ENCODE measurements at places on chromosomes 3 and 15.

- DNase-seq = no peak
Observed at GRCh38 chr15:38768970-38769369, 204.4 kb upstream of the RASGRP1 start.

- DNase-seq = no peak
Observed at GRCh38 chr3:69542805-69543429, 157.0 kb upstream of the FRMD4B start.

DNA sequence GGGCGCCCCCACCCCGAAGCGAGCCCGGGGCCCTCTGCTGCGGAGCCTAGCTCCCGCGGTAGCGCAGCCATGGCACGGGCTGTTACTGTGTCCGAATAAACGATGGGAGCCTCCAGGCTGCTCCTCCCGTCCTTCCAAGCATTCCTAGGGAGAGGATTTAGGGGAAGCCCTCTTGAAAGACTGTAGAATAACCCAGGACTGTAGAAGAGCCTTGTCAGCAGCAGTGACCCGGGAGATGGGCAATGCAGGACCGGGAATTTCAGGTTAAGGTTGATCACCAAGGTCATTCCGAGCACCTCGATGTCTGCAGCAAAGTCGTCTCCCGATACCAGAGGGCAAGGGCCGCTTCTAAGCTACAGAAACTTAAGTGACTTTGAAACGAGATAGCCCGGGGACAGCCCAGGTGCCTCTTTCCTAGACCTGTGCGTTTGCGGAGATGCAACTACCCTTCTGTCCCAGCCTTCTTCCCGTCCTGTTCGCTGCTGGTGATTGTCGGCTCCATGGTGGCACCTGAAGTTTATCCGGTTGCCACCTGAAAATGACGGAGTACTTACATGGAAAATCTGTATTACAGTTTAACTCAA, 753 bp upstream of the MYO5A start:
- DNase-seq = no peak

DNA sequence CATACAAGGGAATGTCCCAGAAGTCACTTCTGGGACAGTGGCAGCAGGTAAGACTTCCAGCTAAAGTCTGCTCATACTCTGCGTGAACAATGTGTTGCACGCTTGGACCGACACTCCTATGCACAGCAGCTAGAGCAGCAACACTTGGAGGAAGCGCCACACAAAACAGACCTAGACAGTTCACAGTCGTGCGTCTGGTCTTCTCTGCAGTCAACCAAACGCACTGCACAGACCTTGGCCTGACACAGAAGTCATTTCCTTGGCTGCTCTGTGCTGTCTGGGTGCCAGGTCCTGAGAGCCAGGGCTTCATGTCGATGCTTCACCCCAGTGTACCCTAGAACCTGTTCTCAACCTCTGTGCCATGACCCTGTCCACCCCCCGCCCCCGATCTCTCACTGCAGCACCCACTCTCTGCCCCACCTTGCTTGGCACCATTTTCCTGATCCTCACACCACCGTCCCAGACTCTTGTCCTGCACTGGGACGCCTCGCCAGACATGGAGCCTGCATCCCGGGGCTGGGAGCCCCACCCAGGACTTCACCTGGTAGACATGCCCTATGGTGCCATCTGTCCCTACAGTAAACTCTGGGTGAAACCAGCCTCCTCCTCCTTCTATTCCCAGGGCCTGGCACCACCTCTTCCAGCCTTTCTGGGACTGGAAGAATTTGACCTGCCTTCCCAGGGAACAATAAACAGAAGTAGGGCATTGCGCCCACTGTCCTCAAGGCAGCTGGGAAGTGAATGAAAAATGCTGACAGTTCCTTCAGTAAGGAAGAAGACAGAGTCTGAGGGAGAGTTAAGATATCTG, 3.1 kb downstream of the ATP10A start:
- no peak for DNase-seq

DNA sequence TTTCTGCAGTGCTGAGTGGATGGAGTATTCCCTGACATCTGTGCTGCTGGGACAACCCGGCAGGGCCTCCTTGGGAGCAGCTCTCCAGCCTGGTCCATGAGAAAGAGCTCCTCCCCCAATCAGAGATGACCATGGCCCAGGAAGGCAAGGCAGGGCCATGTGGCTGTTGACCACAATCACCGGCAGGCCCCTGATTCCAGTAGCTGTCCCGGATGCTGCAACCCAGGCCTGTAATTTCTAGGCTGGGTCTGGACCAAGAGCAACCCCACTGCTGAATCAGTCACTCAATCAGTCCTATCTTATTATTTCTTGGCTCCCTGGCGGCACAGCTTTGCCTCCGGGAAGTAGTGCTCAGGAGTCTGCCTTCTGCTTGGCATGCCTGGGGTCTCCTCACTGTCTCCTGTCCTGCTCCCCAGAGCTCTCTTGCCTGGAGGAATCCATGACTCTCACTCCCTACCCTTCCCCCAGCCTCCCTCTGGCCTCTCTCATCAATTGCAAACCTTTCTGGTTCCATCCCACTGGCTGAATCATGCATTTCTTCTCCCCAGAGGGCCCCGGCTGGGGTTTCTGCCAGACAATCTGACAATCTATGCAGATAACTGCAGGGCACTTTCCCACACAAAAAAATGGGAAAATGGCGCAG, 32.6 kb upstream of the ITGA11 start:
- no peak for DNase-seq

DNA sequence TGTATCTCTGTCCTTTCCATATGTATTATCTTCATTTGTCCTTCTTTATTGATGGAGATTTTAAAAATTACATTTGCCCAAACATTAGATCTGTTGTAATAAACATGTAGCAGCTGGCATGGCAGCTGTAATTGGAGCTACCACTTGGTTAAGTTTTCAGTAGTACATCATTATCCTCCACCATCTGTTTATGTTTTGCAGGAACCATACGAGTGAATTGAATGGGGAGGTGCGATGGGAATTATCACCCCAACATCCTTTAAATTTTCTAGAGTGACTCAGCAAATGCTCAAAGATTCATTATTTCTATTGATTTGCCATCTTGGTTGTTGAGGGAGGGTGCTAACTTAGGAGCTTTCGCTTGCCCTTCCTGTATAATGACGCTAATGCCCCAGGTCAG, 32.6 kb upstream of the NOX5 start:
- no peak for DNase-seq

- no peak for DNase-seq
Observed at GRCh38 chr15:51876169-51876568, 46.7 kb downstream of the TMOD3 start.

DNA sequence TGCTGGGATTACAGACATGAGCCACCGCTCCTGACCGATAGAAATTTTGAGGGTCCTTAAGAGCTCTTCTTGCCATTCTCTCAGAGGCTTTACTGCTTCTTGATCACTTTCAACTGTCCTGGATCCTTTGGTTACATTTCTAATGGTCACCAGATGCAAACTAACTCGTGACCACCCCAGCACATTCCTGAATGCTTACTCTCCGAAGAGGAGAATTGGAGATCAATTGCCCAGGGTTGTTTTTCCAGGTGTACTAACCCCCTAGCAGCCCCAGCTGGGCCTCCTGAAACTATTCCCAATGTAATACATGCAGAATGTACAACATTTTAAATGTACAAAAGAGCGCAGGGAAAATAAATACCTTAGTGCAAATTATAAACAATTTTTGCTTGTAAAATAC, 65.1 kb upstream of the TBL1XR1 start:
- DNase-seq = no peak

- no peak for DNase-seq
Observed at GRCh38 chr3:5319454-5319853, 131.9 kb downstream of the EDEM1 start.

GRCh38 chr3:4793311-4793710, 185.9 kb upstream of the BHLHE40 start:
- no peak for DNase-seq

DNA sequence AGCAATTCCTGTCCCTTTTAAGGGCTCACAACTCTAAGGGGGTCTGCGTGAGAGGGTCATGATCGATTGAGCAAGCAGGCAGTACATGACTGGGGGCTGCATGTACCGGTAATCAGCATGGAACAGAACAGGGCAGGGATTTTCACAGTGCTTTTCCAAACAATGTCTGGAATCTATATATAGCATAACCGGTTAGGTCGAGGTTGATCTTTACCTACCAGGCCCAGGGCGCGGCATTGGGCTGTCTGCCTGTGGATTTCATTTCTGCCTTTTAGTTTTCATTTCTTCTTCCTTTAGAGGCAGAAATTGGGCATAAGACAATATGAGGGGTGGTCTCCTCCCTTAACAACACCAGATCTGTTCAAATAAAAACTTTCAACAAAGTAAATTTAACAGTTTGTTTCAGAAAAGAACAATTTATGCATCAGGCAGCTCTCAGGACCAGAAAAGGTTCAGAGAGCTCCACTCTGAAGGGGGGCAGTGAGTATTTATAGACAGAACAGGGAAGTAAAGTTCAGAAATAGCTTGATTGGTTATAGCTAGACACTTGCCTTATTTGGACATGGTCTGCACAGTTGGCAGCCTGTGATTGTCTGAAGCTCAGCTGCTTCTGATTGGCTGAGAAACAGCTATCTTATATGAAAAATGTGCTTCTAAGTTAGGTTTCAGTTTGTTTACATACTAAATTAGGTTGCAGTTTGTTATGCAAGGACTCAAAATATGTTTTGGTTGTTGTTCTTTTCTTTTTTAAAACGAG, 17.2 kb upstream of the B4GALT4 start:
- no peak for DNase-seq

GRCh38 chr3:121075191-121075590, 167.2 kb downstream of the STXBP5L start:
- no peak for DNase-seq

DNA sequence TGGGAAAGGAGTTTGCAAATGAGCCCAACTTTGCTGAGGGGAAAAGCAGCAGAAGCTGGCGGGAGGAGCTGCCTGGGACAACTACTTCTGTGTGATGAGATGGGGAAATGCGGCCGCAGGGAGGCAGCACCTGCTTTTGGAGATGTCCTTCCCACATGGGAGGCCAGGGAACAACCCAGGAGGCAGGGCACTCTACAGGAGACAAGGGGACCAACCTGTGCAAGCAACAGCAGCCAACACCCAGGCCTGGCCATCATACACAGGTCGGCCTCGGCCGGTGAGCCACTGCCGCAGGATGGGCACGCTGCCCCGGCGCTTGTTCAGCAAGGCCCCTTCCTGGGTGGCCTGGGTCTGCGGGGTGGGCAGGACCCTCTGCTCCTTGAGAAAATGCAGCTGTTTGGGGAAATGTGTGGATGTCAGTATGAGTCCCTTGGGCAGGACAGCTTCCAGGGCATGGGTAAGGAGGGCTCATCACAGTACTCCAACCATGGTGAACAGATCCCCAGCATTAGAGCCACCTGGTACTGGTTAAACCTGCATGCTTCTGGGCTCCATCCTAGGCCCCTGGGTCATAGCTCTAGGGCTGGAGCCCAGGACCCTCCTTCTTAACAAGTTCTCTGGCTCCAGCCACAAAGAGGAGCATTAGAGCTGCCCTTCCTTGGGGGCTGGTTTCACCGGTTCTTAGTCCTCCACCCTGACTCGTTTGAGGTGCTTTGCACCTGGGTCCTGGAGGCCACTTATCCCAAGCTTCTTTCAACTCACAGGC, 11.6 kb downstream of the EPB42 start:
- DNase-seq = no peak

DNA sequence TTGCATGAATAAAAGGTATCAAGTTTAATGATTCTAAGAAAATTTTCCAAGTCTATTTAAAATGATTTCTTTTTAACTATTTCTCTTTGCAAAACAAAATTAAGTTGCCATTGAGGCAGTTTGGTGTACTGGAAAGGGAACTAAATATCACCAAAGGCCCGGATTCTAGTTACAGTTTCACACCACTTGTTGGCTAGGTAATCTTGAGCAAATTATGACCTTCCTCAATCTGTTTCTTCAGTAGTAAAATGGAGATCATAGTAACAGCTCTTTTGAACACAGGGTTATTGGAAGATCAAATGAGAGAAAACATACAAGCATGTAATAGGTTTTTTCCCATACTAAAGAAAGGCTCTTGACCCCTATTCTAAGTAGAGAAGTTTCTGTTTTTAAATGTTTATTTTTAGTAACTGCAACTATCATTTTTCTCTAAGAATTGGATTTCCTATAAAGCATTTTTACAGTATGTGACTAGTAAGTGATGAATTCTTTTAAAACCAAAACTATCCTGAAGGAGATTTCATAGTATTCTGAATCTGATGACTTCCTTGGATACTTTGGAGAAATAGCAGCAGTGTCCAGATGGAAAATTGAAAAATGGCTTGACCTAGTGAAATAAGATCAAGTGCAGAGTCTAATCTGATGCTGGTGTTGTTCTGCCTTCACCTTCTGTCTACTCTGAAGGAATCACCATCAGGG, 15.7 kb downstream of the SCAANT1 start:
- no peak for DNase-seq

DNA sequence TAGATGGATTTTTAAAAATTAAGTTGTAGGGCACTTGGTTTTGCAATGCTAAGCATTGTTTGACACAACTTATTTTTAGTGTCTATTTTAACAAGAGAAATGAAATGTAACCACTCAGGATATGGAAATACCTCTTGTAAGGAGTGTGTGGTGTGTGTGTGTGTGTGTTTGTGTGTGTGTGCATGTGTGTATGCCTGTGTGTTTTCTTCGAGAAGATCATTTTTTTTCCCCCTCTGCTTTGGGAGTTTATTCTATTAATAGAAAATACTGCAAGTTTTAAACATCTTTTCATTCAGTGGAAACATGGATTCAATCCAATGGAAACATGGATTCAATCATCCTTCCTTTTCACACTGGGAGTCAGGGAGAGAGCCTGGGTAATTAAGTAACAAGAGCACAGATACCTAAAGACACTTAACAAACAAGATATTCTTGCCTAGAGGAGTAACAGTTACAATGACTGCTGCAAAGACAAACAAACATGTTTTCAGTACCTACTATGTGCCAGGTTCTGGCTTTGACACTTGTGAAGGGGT, 567.2 kb upstream of the TBL1XR1 start:
- DNase-seq = no peak

GRCh38 chr3:155219106-155219505, 74.4 kb downstream of the STRIT1 start:
- no peak for DNase-seq

DNA sequence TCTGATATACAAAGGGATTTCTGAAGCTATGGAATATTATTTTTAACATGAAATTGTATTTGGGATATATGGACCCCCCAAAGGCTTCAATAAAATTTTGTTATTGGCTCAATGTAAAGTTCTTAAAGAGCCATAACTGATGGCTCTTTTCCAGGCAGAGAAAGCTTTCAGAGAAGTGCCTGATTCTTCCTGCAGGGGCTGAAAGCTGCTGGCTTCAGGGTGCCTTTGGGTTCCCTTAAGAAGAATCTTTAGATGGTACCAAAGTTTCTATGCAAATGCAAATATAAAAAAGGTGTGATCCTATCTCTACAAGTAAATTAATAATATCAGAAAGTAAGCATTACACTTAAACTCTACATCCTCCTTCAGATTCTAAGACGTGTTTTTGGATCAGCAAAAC, 72.6 kb downstream of the NR2F2 start:
- DNase-seq = no peak
